ENCODE measurements at places on chromosomes 11 and 22.

GRCh38 chr11:18367431-18367830 is 26.9 kb upstream of the LDHA start:
- no peak for DNase-seq

DNA sequence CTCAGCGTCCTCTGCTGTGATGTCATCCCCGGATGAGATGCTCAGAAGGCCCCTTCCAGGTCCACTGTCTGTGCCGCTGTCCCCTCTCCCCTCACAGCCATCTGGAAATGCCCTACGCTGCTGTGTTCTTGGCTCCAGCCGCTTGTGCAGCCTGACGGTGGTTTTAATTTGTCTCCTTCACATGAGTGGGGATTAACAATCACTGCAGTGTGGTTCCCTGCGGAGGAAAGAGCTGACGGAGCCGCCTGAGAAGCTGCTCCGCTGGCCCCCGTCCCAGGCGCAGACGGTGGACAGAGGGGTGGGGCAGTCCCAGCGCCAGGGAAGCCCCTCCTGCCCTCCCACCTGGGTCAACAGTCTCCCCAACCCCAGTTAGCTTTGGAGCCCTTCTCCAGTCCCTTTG is 67.5 kb upstream of the PHF21B start:
- DNase-seq = no peak

GRCh38 chr22:26576026-26576680 is 13.8 kb downstream of the TPST2 start:
- DNase-seq = no peak

DNA sequence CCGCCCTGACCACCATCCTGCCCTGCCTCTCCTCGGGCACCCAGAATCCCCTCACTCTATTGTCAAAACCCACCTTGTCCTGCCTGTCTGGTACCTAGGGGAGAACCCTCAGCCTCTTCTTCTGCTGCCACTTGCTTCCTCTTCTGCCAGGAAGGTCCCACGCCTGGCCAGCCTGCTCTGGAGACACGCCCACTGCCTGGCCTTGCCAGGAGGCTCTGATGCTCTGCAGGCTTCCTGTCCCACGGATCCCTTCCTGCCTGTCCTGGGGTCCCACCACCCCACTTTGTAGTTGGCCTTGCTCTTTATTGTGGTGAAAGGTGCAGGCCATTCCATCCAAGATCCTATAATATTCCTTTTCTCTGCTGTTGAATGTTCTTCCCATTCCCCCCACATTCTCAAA is 63.4 kb downstream of the BMAL1 start:
- DNase-seq = no peak

GRCh38 chr22:42243802-42244060 is 26.7 kb downstream of the TCF20 start:
- no peak for DNase-seq

- DNase-seq = no peak
These were observed 108.9 kb downstream of the SGSM3 start for GRCh38 chr22:40479126-40479800.

GRCh38 chr22:35840302-35840739 is 122.6 kb downstream of the APOL5 start:
- DNase-seq = no peak

GRCh38 chr11:65541093-65541982 is 16.5 kb downstream of the SCYL1 start:
- no peak for DNase-seq

DNA sequence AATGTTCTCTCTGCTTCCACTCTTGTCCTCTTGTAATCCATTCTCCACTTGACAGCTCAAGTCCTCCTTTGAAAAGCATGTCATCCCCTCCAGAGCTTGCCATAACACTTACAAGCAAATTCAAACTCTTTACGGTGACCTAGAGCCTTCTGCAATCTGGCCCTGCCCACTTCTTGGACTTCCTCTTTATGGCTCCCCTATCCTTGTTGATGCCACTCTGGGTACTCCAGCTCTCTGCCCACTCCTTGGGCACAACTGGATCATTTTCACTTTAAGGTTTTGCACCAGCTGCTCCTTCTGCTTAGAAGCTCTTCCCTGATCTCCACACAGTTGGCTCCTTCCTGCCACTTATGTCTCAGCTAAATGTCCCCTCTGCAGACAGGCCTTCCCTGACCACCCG is 217.9 kb downstream of the DSCAML1 start:
- no peak for DNase-seq

DNA sequence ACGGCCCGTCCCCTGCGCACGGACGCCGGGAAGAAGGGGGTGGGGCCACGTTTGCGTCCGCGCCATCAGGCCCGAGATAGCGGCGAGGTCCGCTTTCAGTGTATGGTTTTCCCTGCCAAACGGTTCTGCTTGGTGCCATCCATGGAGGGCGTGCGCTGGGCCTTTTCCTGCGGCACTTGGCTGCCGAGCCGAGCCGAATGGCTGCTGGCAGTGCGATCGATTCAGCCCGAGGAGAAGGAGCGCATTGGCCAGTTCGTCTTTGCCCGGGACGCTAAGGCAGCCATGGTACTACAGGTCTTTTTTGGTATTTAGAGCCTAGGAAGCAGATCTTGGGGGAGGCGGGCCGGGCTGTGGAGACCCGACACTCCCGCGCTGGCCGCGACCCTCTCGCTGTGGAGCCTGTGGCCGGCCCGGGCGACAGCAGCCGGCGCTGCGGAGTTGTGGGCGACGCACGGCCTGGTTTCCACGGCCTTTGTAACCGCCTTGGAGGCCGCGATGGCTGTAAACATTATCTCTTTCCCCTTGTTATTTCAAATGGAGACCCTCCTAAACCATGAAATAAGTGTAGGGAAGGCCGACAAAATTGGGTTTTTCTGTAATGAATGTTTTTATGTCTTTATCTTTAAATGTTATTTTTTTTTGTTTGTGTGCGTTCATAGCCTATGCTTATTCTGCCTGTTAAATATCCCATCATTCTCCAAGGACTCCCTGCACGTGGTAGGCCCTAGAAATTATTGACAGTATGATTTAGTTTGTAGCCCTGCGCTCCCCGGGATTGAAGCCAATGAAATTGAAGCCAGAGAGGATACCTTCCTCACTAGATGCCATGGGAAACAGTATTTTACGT is at the start of gene AASDHPPT:
Gene AASDHPPT (plus strand): TSS at position 54 of the 847 bp plus-strand sequence. CDS start 49 bp downstream, at position 103.
- DNase-seq = no peak

- no peak for DNase-seq
These were observed 35.2 kb upstream of the CSNK1E start for GRCh38 chr22:38352436-38352835.

- DNase-seq = no peak
These were observed 197.0 kb upstream of the E2F8 start for GRCh38 chr11:19437760-19438159.

GRCh38 chr11:45248501-45249011 is 37.6 kb downstream of the SYT13 start:
- DNase-seq = no peak

DNA sequence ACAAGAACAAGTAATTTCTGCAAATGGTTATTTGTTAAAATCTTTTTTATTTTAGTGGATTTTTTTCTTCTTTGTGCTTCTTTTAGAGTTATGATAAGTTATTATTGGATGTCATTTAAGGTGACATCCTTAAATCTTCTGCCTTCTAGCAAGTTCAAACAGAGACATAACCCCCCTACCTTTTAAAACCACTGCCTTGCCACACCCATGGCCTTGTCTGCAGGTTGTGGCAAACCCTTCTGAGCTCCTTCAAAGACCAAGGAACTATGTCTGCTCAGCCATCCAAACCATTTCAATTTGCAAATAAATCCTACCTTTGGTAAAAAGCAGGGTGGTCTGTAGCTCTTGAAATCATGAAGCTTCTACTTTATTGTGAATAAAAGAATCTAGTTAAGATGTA is 241.6 kb downstream of the FAM76B start:
- DNase-seq = no peak

- DNase-seq = no peak
These were observed 6.2 kb downstream of the SLC25A45 start for GRCh38 chr11:65376138-65376713.

DNA sequence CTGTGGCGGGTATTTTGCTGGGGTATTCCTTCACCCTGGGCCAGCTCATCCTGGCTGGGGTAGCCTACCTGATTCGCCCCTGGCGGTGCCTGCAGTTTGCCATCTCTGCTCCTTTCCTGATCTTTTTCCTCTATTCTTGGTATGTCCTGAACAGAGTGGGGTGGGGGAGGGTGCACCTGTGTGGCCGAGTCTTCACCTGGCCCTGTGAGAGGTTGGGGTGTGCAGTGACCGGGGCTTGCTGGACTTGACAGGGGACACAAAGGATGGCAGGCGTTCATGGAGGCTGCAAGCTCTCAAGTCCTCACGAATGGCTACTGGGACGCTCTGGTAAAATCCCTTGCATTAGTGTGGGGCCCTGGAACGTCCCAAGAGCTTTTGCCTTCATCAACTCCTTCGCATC is 39.3 kb downstream of the CAPN1 start:
- DNase-seq = no peak

- DNase-seq = no peak
These were observed 444 bp downstream of the CWF19L2 start for GRCh38 chr11:107457205-107457557.

GRCh38 chr11:12381875-12382274 is 4.5 kb downstream of the PARVA start:
- DNase-seq = no peak

- no peak for DNase-seq
These were observed 219.7 kb downstream of the BARX2 start for GRCh38 chr11:129595038-129595962.

DNA sequence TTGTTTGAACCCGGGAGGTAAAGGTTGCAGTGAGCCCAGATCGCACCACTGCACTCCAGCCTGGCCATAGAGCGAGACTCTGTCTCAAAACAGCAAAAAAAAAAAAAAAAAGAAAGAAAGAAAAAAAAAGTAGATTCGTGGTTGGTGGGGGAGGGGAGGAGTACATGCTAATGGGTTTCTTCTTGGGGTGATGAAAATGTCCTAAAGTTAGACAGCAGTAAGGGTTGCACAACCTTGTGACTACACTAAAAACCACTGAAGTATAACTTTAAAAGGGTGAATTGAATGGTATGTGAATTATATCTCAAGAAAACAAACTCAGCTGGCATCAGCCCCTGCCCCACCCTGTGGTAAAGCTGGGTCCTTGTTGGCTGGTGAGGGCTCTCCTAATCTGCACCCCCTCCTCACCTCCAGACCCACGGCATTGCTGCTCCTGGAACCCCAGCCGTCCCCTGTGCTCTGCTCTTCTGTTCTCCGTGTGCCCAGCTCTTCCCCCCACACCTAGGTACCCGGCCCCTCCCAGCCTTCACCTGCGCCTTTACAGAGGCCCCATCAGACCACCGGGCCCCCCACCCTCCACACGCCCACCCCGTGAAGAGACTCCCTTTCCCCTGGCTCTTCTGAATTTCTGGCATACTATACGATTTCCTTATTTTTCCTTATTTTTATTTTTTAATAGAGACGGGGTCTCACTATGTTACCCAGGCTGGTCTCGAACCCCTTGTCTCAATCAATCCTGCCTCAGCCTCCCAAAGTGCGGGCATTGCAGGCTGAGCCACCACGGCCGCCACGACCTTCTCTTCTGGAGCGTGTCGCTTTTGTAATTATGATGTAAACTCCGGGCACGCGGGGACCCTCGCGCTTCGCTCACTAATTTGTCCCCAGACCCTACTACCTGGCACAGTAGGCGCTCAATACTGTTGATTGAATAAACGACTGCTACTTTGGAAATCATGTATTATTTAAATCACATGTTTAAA is 924 bp upstream of the FADD start:
- DNase-seq = no peak

- DNase-seq = no peak
These were observed 157.1 kb downstream of the DYNC2H1 start for GRCh38 chr11:103266167-103266831.

DNA sequence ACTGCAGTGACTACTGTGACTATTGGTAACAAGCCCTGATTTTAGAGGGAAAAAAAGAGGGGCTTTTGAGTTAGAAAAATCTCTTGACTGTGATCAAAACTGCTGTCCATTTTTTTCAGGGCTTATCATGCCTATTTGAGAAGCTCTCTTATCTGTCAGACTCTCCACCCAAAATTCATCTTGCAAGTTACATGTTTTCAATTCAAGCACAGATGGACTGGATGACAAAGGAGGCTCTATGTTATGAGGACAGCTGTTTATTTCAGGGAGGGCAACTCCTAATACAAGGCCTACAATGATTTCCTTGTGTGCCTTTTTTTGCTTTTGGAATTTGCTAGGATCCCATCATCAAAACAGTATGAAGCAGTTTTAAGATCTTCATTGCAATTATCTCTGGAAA is 35.2 kb upstream of the USP47 start:
- no peak for DNase-seq

DNA sequence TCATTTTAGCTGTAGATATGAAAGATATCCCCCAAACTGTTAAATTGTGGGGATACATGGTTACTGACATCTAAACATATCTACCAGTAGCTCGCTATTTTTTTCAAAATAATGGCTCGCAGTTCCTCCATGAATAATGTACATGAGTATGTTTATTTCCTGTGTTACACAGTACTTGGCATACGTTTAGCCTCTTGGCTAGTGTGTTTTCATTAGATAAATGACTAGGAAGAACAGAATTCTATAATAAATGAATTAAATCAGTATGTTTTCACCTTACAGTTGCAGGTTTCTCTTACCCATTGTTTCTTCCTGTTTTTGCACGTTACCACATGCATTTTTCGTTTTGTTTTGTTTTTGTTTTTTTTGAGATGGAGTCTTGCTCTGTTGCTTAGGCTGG is 21.8 kb downstream of the RNF169 start:
- DNase-seq = no peak

DNA sequence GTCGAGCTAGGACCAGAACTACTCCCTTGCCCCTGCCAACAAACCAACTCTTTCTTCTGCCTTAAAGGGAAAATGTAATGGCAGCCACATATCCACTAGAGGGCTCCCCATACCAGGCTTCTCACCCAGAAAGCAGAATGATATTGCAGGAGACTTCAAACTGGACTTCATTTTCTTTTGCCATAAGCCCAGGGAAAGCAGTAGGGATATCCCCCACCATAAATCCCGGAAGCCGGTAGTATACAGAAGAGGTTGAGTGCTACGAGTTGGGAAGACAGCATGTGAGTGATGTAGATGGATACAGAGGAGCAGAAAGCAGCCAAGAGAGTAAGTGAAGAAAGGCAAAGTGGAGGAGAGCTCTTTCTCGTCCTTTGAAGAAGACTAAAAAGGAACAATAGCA is 12.1 kb downstream of the PLAAT5 start:
- no peak for DNase-seq

GRCh38 chr22:41290262-41291221 is 4.6 kb upstream of the RANGAP1 start:
- DNase-seq = no peak

DNA sequence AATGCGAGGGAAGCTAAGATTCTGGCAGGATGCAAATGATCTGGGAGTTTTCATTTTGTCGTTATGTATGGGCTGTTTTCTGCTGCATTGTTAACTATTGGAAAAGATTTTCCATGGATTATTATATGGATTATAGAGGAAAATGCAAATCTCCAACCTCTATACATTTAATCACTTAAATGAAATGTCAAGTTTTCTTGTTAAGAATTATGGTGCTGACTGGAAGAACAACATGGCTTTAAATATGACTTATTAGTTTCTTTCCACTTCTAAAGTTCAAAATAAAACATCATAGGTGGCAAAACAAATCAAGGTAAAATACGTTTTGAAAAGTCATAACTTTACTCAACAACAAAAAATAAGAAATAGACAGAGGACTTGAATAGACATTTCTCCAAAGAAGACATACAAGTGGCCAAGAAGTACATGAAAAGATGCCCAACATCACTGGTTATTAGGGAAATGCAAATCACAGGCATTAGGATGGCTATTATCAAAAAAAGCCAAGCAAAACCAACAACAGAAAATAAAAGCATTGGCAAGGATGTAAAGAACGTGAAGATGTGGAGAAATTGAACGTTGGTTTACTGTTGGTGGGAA is 56.2 kb upstream of the CLDN5 start:
- no peak for DNase-seq

All from cortex of kidney (tissue), 1 donor.